ENCODE measurements at places on chromosomes 6 and 20.

DNA sequence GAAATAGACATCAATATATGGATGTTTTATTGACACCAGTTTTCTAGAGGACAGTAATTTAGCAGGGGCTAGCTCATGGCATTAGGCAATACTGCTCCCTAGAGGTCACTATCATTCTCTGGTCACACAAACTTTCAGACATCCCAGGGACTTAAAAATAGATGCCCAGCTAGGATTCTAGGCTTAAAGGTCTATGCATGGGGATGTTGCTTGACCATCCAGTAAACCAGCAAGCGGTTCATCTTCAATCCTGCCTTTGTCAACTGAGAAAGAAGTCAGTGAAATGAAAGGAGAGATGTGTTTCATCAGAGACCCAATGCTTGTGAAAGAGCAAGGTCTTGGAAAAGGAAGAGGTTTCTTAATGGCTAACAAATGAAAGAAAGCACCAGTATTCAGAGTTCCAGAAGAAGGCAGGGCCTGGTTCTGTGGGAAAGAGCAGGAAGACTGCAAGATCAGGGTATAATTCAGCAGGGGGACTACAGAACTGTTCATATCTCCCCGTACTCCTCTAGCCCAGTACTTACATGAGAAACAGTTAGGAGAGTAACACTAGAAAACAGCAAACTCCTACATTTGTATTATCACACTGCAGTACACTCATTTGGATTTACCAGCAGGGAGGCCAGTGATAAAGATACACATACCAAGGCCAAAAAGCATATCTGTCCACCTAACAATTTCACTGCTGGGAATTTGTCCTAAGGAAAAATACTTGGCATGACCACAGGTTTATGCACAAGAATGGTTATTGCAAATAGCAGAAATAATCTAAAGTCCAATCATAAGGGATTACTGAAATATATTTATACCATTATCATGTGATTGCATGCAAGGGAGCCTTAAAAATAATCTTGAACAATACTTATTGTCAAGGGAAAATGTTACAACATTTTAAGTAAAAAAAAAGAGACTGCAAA lies 151.4 kb upstream of the LAMA2 start:
- peak; percentile 66 for DNase-seq

- no peak for DNase-seq
Observed at GRCh38 chr6:104527761-104528415, 331.8 kb downstream of the HACE1 start.

DNA sequence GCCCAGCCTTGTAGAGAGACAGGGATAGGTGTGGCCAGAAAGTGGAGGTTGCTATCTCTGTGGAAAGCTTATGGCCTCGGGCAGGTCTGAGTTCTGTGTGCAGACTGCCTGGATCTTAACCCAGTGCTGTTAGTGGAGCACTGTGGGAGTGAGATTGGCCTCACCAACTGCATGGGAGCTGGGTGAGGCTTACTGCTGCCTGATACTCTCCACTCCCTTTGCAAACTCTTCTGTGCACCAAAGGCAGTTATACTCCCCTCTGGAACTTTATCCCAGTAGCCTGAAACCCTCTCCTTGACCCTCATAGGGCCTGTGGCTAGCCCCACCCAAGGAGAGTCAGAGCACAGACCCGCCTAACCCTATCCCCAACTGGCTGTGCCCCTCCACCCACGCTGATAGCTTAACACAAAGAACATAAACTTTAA lies 41.4 kb upstream of the PKIB start:
- DNase-seq = no peak

- DNase-seq = no peak
Observed at GRCh38 chr6:30819297-30819917, 64.9 kb upstream of the DDR1 start.

GRCh38 chr20:7926767-7927166 lies 13.5 kb downstream of the HAO1 start:
- peak; percentile 47 for DNase-seq

- no peak for DNase-seq
Observed at GRCh38 chr6:148274809-148275208, 67.8 kb upstream of the SASH1 start.

DNA sequence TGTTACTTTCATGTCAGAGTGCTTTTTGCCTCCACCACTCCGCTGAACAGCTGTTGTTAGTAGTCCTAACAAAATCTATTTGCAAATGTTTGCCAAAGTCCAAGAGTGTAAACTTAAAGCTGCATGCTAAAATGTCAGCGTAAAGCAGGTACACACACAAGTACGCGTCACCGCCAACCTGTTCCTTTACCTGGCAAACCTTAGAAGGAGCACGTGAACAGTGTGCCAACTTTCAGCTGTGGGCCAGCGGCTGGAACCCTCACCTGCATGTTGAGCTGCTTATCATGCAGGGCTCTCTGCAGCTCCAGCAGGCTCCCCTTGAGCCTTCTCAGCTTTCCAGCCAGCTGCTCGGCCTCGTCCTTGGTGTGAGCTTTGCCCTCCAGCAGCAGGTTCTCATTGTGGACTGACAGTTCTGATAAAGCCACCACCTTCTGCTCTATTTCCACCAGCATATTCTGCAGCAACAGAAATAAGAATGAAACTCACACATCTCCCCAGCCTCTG lies 359.3 kb downstream of the SYNE1 start:
- no peak for DNase-seq

GRCh38 chr6:4055420-4056041 lies 23.4 kb downstream of the FAM217A start:
- peak; percentile 84 for DNase-seq

DNA sequence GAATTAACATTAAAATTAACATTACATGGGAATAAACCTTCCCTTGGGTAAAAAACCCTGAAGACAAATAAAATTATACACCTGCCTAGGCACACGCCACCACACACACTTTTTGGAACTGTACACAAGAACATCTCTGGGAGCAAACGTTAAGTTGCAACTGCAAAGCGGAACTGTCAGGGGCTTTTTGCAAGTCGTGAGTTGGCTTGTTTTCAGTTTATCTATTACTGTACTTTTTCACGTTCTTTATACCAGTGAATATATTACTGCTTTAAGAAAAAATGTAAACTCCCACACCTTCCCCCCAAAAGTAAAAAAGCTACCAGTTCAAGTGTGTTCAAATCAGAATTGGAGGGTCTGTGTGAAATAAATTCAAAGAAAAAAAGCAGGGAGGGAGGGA lies 65.5 kb upstream of the NFATC2 start:
- DNase-seq = no peak

DNA sequence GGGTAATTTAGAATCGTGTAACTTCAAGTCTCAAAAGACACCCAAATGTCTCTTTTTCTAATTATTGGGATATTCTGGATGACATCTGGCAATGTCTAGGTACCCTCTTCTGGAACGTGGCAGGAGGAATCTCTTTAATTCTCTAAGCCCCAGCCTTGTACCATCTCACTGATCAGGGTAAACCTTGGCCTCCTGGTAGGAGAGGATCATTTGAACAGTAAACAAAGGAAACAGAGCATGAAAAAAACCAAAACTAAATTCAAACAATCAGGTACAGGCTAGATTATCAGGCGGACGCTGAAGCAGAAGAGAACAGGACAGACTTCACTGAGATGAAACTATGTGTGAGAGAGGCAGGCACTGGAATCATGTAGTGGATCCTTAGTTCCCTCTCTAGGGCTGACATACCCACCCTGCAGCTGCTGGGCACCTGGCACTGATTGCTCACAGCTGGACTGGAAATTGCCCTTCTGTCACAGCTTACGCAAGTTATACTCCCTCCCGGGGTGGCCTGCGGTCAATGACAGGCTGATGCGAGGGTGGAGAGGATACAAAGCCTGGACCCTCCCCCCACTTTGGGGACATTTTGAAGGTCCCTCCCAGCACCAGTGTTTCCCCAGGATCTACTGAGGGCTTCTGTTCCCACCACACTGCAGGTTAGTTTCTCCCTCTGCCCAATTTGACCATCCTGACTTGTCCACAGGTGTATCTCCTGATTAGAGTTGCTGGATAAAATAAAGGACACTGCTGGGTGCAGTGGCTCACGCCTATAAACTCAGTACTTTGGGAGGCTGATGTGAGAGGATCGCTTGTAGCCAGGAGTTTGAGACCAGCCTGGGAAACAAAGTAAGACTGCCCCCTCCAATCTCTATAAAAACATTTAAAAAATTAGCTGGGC lies 20.6 kb upstream of the ZBTB24 start:
- DNase-seq = no peak

- DNase-seq = no peak
Observed at GRCh38 chr20:34010405-34010931, 16.8 kb downstream of the RALY start.

GRCh38 chr20:58714340-58714922 lies 21.8 kb downstream of the NPEPL1 start:
- no peak for DNase-seq

DNA sequence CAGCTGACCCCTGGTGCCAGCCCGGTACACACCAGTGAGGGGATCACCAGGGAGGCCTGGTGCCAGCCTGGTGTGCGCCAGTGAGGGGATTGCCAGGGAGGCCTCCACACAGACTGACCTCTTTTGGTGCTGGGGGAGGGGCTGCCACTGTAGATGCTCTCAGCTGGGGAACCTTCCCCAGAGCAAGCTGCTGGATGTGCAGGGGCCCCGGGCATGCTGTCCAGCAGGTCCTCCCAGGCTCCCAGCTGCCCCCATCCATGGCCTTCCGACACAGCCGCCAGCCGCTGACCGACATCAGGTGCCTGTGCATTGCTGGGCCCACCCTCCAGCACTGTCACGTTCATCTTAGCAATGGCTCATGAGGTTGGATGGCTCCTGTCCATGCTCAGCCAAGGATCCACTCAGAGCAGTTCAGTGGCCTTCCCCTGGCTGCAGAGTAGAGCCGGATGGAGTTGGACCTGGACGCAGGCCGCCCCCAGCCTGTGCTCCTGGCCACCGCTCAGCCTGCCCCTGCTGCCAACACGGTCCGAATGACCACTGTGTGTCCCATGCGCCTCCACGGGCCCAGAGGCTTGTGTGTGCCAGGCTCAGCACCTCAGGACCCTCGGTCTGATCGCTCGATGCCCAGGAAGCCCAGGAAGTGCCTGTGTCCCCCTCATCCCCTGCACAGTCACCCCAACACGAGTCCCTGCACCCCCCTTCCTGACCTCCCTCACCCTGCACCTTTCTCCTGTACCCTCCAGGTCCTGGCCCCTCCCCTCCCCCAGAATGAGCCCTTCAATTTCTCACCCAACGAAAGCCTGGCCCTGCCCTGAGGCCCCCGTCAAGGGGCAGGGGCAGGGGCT lies 95.7 kb downstream of the YTHDF1 start:
- no peak for DNase-seq

DNA sequence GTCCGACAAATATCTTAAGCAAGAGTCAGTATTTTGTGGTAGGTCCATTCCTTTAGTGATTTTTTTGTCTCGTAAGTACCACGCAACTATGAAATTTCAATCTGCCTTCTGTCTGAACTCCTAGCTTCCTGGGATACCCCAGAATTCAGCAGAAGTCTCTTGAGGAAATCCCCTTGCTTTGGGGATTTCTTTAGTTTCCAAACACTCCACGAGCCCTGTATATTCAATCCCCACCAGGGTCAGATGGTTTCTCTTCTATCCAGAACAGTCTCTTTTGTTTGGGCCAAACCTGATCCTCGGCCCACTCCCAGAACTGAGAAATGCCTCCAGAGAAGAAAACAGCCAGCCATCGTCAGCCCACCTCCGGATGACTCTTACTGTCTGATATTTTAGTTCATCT lies 113.0 kb downstream of the CHD6 start:
- no peak for DNase-seq

GRCh38 chr20:922781-923180 lies 6.6 kb upstream of the ANGPT4 start:
- DNase-seq = no peak

DNA sequence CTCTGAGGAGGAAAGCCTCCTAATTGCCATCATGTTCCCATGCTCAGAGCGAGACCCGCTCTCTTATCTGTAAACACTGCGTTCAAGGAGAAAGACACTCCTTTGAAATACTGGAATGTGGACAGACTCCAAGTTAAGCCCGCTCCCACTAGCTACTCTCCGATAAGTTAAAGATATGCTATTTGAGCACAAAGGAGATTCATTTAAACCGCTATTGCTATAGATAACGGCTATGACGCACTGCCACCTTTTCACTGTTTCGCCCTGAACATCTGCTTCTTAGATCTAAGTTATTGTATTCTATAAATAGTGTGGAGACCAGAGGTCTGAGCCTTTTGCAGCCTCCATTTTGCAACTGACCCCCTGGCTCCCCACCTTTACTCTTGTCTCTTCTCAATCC lies 82.3 kb downstream of the GPX5 start:
- no peak for DNase-seq

- DNase-seq = no peak
Observed at GRCh38 chr6:37480951-37481534, 18.6 kb downstream of the CCDC167 start.

GRCh38 chr6:137866914-137867684 lies at the start of gene TNFAIP3:
TSS of gene TNFAIP3 (plus strand) at chr6:137867259. CDS start at chr6:137871228, 3,969 bp downstream.
- DNase-seq = peak; percentile 87

DNA sequence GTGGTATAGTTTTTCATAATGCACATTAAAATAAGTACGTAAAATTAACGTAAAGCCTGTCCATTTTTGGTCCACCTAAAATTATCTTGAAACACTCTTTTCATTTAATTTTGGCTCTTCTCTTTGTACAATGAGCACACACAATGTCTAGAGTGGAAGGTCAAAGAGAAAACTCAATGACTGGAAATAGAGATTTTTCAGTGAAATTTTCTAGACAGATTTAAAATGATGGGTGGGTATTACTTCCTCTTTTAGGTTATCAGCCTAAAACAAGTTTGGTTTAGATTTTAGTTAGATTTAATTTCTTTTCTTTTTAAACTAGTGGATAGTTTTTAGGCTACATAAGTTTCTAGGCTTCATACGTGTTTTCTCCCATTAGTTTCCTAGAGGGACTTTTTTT lies 24.9 kb downstream of the DSE start:
- no peak for DNase-seq

GRCh38 chr6:137737836-137738596 lies 129.0 kb upstream of the TNFAIP3 start:
- peak; percentile 95 for DNase-seq

- peak; percentile 87 for DNase-seq
Observed at GRCh38 chr6:2988426-2989331, 11.0 kb upstream of the NQO2 start.

- no peak for DNase-seq
Observed at GRCh38 chr20:57310821-57311514, 18.6 kb upstream of the SPO11 start.

DNA sequence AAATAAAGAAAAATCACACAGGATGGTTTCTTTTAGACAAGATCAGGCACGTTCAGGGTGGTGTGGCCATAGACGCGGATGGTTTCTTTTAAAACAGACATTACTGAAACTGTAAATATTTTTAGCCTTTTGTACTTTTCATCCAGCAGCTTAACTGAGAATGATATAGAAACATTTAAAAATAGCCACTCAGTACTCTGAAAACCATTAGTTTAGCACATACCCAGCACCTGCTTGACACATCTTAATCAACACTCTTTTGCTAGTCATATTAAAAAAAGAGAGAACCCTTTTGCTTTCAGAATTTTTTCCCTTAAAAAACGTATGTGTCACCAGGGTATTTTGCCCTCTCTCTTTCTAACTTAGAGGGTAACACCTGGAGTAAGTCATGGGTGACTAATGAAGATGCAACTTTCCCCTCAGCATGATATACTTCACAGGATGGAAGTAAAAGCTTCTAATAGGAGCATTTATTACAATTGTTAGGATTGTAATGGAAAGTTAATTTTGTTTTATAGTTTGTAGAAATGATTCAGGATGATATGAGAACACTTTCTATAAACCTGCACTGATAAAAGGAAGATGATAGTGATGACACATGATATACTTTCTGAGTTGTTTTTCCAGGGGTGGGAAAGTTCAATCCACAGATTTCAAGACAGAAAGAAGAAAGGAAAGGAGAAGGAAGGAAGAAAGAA lies 45.2 kb downstream of the BACH2 start:
- no peak for DNase-seq

GRCh38 chr20:25247000-25247517 lies 826 bp upstream of the PYGB start:
- DNase-seq = peak; percentile 51

- peak; percentile 86 for DNase-seq
Observed at GRCh38 chr6:1832844-1833787, 223.4 kb downstream of the FOXC1 start.

All from renal cortical epithelial cell (primary cell).